ENCODE measurements at places on chromosomes 5 and 9.

DNA sequence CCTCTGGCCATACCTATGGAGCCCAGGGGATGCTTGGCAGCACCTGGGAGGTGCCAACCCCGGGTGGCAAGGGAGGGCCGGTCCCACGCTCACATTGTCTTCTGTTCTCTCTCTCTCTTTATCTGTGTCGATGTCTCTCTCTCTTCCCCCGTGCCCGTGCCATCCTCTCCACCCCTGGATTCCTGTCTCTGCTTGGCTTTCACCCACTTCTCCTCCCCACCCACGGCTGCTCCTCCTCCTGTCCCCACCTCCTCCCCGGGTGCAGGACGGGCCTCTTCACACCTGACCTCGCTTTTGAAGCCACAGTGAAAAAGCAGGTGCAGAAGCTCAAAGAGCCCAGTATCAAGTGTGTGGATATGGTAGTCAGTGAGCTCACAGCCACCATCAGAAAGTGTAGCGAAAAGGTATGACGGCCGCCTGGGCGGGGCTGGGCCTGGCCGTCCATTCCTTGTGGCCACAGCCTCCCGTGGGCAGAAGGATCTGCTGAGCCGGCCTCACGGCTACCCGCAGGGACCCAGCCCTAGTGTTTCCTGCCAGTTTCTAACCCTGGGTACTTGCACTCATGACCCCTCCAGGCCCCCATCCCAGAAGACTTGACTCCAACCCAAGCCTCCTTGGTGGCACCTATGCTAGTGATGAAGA lies 22.7 kb downstream of the DNM1 start:
- DNase-seq = no peak

DNA sequence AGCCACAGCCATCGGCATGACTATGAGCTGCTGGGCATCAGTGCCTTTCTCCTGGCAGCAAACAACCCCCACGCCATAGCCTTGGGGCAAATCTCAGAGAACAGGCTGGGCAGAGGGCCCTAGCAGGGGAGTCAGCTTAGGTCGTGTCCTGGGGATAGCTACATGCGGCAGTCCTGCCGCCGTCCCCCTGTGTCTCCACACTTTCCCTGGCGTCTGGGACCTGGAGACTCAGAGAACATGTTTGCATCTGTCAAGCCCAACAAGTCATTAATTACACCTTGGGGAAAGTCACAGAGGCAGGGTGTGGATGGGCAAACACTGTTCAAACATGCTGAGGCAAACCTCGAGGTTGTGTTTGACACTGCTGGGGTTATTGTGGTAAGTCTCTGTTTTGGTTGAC lies 123.6 kb downstream of the C5orf15 start:
- DNase-seq = no peak

GRCh38 chr5:154630410-154630809 lies 124.8 kb upstream of the LARP1 start:
- DNase-seq = no peak

GRCh38 chr9:127224178-127224882 lies 40.2 kb upstream of the GARNL3 start:
- DNase-seq = peak; percentile 80

- DNase-seq = peak; percentile 86
Measured at GRCh38 chr9:95102001-95102433, 215.5 kb downstream of the FANCC start.

- no peak for DNase-seq
Measured at GRCh38 chr9:82410866-82411265, 422.3 kb downstream of the SPATA31D1 start.

DNA sequence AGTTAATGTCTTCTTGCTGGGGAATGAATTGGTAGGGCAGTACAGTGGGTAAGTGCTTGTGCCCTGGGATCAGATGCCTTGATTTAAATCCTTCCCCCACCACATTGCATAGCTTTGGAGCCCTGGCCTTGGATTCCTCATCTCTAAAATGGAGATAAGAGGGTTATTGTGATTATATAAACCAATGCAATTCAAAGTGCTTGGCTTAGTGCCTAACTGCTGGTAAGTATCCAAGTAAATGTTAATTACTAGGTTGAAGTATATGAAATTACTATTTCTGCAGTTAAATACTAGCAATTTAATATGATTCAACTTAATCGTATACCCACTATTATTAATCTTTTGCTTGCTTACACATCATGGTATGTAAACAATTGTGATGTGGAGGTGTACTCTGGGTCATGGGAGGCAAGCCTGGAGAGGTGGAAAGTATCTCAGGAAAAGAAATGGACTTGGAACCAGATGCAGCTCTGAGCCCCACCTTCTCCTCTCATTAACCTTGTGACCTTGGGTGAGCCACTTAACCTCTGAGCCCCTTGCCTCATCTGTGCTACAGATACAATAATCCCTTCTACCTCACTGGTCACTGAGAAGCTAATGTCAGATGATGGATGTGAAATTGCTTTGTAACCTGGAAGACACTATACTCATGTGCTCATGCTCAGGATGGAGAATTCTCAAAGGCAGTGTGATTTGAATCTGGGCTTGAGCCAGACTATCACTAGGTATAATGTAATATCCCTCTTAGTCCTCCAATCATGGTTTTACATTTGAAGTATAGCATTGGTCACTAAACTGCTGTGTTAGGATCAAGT lies 23.8 kb downstream of the NEUROG1 start:
- no peak for DNase-seq

- DNase-seq = no peak
Measured at GRCh38 chr5:66661149-66661548, 65.0 kb downstream of the MAST4 start.

GRCh38 chr9:101639785-101640665 lies 45.3 kb upstream of the PPP3R2 start:
- DNase-seq = no peak

DNA sequence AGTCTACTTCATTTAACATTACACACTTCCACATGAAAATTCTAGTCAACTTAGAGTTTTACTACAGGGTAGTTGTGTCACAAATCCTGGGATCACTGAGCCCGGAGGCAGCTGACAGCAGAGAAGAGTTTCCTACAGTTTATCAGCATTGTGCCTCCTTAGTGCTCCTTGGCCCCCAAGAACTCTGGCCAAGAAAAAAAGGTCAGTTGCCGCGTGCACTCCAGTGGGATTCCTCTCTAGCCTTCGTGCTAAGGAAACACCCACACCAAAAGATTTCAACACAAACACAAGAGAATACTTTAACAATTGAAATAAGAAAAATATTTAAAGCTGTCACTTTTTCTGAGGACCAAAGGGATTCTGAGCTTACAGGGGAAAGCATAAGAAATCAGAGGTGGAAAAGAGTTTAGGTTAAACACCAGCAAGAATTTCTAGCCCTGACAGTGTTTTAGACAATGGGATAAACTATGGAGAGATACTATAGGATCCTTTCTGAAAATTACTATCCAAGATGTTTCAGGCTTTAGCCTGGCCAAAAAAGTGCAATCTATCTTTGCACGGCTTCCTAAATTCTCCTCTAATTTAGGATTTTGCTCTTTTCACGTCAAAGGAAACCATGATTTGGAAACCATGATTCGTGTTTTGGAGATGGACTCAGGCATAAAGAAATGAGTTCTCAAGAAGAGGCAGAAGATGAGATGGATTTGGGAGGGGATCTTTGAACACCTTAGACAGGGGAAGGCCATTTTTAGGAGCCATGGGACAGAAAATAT lies 606.8 kb downstream of the RAB3C start:
- DNase-seq = no peak

- no peak for DNase-seq
Measured at GRCh38 chr9:83299571-83299970, 236.6 kb upstream of the RASEF start.

DNA sequence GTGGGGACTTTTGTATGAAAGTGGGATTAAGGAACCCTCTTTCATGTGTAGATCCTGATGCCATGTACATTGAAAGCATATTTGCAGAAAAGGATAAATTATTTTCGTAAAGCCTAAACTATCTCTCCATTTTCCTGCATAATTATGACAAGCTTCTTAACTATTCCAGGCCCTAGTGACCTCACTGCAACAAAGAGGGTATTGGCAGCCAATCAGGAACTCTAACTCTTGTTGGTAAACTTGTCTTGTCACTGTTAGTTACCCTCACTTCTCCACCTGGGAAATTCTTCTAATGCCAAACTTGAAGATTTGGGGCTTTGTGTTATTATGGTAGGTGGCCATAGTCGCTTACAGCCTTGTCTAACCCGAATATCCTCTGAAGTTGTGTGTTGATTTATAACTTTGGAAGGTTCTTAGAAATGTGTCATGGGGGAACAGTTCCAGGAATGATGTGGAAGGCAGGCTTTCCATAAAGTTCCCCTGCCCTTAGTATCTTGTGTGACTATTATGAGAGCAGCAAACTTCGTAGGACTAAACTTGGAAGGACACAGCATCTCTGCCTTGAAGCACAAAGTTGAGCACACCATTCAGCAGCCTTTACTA lies 52.5 kb downstream of the IQGAP2 start:
- no peak for DNase-seq

DNA sequence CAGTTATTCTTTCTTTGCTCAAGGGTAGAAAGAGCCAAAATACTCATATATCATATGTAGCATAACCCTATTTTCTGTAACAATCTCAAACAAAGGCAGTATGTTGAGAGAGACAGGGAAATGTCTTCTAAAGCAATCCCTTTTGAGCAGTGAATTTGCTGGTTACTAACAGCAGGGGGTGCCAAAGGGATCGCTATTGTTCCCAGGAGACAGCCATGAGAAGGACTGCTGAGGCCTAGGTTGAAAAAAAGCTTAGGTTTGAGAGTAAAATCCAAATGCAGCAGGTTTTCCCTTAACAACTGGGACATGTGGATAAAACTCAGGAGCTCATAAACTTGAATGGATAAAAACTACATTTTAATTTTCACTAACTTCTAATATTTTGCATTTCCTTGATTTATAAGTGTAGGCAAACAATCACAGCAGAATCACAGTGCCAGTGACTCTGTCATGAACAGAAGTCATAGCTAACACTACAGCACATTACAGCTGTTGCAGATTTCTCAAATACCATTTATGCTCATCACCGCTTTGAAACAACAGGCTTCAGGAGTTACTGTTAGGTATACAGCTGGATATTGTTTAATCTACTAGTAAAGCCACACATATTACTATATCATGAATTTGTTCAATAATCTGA lies 148.4 kb downstream of the MAPKAP1 start:
- DNase-seq = peak; percentile 3
